ENCODE measurements at places on chromosomes 3 and 15.

GRCh38 chr15:66698318-66698961 lies 3.6 kb upstream of the SMAD6 start:
- DNase-seq = peak; percentile 76

DNA sequence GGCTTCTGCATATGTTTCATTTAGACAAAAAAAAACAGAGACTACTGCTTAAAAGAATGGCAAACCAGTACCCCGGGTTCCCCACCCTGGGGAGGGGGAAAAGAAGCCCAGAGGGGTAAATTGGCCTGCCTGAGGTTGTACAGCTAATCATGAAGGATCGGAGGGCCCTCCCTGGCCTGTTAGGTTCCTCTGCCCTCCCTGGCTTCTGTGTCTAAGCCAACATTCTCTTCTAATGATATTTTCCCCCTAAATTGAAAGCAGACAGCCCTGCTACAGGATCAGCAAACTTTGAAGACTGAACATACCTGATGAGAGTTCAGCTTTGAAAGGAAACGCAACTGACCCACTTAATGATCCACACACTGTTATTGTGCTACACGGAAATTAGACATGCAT lies 2.5 kb downstream of the ARHGAP31 start:
- DNase-seq = peak; percentile 47

DNA sequence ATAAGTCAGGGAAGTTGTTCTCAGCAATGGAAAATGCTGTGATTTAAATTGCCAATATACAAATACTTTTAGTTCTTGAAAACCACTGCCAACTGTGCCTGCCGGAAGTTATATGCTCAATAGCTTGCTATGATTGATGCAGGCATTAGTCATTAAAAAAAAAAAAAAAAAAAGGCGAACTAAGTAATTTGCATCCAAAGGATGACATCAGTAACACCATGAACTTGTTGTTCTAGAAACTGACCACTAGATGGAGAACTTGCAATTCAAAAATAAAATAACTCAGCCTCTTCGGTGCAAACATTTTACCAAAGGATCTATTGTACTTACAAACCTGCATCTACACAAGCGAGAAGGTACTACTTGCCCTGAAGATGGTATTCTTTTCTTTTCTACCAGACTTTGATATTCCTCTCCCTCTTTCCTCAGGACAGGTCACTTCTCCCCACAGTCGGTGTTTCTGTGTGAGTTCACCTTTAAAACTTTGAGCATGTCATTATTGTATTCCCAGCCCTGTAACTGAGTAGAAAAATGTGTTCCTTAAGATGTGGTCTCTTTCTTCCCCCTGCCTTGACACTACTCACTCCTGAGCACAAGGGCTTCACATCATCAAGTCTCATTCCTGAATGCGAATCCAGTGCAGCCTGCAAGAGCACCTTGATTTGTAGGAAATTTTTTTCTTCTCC lies 115.0 kb upstream of the VEPH1 start:
- peak; percentile 81 for DNase-seq

- peak; percentile 26 for DNase-seq
Measured at GRCh38 chr3:154176036-154176435, 54.8 kb downstream of the ARHGEF26 start.

DNA sequence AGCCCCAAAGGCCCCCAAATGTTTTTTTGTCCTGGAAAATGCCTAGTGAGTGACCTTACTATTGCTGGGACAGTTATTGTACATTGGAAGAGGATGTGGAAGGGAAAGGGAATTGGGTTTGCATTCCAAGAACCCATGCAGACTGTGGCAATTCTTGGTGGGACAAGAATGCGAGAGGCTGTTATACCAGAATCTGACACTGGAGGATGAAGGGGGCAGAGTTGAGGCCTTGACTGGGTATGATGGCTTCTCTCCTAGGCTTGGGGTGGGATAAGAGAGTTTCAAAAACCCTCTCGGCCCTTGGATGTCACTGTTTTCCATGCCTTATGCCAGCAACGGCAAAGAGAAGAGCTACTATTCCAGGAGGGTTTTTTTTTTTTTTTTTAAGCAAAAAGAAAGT lies 25.3 kb downstream of the IL16 start:
- DNase-seq = no peak

DNA sequence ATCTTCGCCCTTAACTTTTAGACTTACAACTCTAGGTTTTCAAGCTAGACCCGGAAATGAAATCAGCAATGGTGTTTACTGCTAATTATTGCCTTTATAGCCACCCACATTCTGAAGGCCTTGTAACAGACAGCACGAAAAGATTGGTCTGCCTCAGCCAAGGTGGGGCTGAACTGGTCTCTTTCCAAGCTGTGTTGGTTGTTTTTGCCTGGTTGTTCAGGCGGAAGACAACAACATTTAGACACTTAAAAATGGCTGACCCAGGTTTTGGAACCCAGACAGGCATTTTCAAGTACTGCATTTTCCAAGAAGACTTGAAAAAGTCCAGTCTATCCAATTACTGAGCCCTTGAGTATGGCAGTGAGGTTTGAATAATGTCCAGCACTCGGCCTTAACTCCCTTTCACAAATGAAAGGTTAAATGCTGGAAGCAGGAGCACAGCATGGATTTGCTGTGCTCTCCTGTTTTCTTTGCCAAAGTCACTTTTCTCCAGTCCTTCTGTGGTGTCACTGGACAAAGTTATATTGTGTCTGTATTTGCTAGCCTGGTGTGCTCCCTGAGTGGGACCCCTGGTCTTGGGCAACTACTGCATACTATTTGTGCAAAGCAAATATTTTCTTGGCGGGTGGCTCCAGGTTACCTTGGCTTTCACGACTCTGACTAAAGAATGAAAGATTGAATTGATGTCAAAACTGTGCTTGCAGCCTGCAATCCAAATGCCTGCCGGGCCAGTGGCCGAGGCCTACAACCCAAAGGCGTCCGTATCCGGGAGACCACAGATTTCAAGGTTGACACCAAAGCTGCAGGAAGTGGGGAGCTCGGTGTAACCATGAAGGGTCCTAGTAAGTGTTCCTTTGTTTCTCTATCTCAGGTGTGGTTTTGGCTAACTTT lies 93.5 kb downstream of the FLNB start:
- DNase-seq = no peak

DNA sequence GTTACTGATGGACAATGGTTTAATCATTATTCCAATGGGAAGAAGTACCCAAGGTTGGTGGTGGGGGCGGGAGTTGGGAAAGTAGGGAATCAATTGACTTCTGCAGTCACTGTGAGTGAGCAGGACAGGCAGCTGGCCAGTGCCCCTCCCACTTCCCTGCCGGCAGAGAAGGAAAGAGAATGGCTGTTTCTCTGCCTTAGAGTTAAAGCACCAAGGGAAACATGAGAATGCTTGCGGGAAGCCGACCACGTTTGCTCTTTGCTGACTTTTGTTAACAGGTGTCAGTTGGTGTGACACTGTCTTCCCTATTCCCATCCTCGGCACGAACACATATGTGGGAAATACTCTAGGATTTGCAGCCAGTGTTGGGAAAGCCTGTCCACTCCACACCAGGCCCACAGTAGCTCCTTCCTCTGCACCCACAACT lies 33.5 kb upstream of the MFSD1 start:
- peak; percentile 62 for DNase-seq

- DNase-seq = no peak
Measured at GRCh38 chr3:32973982-32974381, 22.5 kb downstream of the CCR4 start.

- DNase-seq = no peak
Measured at GRCh38 chr15:29386523-29386922, 116.9 kb upstream of the NSMCE3 start.

DNA sequence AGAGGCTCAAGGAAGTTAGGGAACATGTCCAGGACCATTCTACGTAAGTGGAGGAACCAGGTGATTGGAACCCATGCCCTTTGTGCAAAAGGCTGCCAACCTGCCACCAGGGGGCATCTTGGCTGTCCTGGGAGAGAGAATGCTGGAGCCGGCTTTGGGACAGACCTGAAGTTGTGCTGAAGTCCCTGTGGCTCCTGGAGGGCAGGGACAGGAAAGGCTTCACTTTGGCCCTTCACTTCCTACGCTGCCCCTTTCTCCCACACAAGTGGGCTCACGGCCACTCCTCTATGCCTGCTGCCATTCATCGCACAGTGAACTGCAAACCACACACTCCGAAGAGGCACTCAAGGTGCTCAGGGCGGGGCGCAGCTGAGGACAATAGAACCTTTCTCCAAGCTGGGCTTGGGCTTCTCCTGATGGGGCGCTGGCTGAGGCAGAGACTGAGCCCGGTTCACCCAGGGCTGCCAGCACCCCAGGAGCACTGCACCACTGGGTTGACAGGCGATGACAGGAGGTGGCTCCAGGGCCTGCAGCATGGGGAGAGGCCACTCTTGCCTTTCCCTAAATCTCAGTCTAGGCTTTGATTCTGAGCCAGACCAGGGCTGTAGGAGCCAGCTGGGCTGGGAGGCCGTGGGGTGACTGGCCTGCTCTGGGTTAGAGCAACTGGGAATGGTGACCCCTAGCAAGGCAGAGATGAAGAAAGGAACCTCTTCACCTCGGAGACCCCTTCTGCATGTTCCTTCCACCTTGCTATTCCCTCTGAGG lies 8.4 kb downstream of the SHF start:
- DNase-seq = peak; percentile 20

DNA sequence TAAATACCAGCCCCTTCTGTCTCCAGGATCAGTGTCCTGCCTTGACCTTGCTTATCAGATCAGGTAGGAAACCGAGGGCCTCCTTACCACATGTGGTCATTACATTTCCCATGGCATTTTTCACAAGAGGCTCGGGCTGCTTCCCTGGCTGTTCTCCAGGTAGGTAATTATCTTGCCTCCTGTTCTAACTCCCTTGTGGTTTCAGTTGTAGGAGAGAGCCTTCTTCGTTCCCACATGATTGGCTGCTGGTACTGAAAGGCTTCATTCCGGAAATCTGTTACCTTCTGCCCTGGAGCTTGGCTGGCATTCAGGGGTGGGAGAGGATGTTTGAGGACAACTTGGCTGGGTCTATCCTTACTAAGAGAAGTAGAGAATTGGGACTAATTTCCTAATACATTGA lies 46.8 kb upstream of the RORA start:
- peak; percentile 0 for DNase-seq

- DNase-seq = no peak
Measured at GRCh38 chr15:78875107-78875914, 2.6 kb downstream of the MORF4L1 start.

DNA sequence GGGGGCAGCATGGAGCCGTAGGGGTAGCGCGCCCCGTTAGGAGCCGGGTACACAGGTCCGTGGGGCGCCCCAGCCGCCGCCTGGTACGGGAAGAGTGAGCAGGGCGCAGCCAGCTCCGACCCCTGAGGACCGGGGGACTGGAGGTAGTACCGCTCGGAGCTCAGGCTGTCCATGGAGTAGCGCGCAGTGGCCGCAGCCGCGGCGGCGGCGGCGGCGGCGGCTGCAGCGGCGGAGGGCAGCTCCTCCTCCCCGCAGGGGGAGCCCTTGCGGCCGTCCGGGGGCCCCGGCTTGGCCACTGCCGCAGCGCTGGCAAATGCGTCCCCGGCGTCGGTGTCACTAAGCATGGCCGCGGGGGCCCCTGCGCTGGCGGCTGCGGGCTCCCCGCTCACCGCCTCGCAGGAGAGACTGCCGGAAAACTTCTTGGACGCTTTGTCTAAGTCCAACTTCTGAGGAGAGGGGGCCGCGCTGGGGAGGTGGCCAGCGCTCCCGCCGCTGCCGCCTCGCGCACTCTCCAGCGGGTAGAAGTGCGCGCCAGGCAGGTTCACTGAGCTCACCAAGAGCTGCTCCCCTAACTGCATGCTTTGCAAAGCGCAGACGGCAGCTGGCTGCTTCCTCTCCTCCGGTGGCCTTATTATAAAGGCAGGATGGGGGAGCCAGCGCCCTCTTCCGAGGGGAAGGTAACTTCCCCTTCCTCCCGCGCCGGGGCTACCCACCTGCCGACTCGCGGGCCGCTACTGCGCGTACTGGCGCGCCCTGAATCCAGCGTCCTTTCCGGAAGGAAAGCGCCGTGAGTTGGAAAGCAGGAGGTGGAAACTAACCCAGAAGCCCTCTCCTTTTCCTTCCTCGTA lies at the start of gene EOMES:
EOMES (minus strand) TSS at position 607 of the 848 bp plus-strand sequence; CDS start at position 578, 29 bp downstream.
- peak; percentile 36 for DNase-seq

DNA sequence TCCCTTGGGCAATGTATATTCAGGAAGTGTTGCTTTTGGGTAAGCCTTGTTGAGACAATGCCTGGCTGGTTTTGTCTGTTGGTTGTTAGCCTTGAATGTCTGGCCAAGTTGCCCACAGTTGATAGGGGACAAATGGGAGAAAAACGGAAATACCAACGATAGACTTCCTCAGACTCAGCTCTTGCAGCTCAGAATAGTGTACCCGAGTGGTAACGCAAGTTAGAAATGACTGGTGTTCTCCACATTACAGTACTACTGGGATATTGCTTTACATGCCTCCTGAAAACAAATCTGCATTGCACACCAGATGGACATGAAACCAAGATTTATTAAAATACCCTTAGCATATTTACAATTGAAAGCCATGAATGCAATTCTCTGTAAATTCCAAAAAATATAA lies 47.4 kb downstream of the GREM1 start:
- DNase-seq = no peak

GRCh38 chr15:74167891-74168331 lies 5.6 kb upstream of the ISLR start:
- DNase-seq = no peak

GRCh38 chr3:186935133-186935532 lies 4.8 kb downstream of the ST6GAL1 start:
- no peak for DNase-seq

- no peak for DNase-seq
Measured at GRCh38 chr3:112360561-112360960, 27.6 kb downstream of the CD200 start.

GRCh38 chr3:154119951-154120350 lies 1.2 kb upstream of the ARHGEF26 start:
- no peak for DNase-seq

DNA sequence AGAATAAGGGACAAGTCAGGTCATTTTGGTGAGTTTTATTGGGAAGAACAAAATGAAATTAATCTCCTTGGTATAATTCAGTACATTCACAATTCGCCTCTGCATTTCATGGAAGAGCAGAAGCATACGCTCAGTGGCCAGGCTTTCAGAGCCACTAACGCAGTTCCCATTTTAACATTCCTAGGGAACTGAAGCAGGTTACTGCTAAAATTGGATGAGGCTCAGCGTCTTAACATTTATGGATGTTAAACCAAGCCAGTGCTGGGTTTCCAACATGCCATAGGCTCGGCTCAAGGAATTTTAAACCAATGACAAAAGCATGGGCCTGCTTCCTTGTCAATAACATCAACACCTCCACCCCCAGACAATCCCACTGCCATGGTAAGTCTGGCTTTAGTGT lies 172.7 kb upstream of the PRICKLE2 start:
- DNase-seq = no peak

- no peak for DNase-seq
Measured at GRCh38 chr15:75082689-75083088, 59.3 kb downstream of the PPCDC start.

GRCh38 chr3:23748398-23749110 lies 57.2 kb upstream of the UBE2E1 start:
- DNase-seq = peak; percentile 64

DNA sequence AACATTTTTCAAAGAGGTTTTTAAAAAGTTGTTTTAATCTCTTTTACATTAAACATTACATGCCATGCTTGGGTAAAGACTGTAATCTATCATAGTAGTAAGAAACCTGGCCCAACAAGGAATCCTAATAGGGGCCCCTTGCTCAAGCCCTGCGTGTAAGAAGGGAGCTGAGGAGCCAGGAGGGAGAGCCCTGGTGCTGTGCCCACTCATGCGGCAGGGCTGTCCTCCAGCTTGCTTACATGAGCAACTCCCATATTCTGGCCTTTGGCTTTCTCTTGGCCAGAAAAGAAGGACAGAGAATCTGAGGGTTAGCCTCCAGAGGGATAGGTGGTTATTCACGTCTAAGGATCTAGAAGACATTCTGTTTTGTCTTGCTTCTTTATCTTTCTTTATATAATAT lies 49.8 kb downstream of the KBTBD12 start:
- no peak for DNase-seq

Measured in fibroblast of skin of right biceps (primary cell).